Activated T-cell treated with anti-CD3 and anti-CD28 coated beads for 4 hours (primary cell): ENCODE measurements at places on chromosomes 5 and 9.

- DNase-seq, result no peak
These were observed 69.6 kb downstream of the MAN2A1 start for GRCh38 chr5:109759306-109759705.

- DNase-seq, result peak; percentile 92
These were observed at the start of gene SPOUT1 for GRCh38 chr9:128829477-128830251. SPOUT1 (minus strand) TSS chr9:128829794; CDS start chr9:128829780, 14 bp downstream.

GRCh38 chr5:142521706-142522105, 164.2 kb downstream of the FGF1 start:
- DNase-seq, result no peak

DNA sequence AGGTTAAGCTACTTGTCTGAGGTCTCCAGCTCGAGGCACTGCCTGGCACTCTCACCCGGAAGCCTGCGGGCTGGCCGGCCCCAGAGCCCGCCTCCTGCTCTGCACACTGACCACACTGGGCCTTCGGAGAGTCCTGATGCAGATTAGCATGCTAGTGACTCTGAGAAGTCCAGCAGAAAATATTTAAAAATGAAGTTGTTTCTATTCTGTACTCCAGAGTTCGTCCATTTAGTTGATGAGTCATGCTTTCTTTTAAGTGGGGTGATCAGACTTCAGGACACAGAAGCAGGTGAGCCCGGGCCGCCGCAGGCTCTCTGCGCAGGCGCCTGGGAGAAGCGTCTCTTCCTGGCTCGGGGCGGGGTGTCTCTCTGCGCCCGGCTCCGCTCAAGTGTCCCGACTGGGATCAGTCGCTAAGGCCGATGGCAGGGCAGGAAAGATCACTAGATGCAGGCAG, 32.5 kb downstream of the FAM240B start:
- no peak for DNase-seq

- no peak for DNase-seq
These were observed 137.2 kb upstream of the ZNF608 start for GRCh38 chr5:124883681-124884080.

GRCh38 chr5:158879993-158880392, 219.7 kb downstream of the EBF1 start:
- DNase-seq, result no peak

DNA sequence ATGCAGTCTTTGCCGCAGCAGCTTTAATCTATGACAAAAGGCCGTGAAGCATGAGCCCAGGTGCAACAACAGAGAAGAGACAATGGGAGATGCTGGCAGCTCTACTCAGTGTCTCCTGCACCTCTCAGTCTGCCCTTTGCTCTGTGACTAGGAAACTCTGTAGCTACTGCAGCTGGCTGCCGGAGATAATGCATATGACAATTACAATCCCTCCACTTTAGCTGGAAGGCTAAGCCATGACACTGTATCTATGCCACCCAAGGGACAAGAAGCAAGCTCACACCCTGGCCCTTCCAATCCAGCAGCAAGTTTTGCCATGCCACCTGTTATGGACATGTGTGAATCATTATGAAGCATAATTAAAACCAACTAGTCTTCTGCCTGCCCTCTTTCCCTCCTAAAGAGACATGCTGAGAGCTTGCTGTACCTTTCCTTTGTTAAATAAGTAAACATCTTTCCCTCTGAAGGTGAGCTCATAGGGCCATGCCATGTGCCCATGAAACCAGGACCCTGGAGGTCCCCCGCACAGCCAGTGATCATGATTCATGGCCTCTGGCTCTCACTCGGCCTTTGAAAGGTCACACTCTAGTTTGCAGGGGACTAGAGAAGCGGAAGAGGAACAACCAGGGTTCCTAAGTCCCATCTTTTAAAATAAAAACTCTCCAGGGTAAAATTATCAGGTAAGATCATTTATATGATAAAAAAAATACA, 219.4 kb downstream of the SPOCK1 start:
- DNase-seq, result no peak

DNA sequence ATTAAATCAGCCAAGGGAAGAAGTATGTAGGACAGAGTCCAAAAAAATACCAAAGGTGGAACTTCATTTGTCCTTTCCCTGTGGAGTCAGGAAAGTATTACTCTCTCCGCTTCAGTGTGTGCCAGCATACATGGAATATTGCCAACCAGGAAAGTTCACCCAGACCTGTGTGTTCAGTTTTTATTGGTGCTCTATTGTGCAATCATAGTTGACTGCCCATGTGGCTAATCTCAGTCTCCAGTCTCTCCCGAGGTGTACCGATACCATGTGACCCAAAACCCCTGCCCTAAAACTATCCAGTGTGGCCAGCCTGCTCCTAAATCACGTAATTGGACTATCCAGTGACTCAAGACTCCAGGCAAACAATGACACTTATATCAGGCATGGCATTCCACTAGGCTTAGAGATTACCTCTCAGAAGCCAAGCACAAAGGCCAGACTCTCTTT, 38.8 kb downstream of the NFX1 start:
- DNase-seq, result no peak
